ENCODE measurements at places on chromosomes 1 and 21.

DNA sequence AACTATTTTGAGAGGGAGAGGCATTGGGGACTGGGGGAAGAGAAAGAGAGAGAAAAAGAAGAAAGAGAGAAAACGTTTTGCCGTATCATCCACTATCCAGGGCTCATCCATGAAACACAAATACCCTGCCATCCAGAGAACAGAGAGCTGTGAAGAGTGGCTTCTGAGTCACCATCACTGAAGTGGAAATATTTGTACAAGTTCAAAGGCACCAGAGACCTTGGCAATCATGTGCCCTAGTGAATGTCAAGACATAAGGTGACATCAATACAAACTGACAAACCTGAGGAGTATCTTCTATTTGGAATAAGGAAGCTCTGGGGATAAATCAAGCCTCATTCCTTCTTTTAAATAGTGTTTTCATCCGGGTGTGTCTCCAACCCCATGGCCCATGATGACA is 197.2 kb upstream of the PROX1 start:
- no peak for DNase-seq

DNA sequence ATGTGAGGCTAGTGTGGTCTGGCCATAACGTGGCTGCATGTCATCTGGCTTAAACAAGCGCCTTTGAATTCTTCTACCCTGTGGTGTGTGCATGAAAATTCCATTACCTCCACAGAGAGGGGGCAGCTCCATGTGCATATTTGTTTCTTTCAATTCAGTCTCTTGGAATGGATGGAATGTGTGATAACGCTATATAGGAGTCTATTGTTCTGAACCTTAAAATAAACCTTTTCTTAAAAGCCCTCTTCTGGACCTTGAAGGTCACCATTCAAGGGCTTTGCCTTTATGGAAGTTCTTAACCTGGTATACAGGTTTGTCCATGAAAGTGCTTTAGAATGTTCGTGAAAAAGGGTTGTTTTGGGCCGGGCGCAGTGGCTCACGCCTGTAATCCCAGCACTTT is 118.2 kb upstream of the ADGRL2 start:
- no peak for DNase-seq

DNA sequence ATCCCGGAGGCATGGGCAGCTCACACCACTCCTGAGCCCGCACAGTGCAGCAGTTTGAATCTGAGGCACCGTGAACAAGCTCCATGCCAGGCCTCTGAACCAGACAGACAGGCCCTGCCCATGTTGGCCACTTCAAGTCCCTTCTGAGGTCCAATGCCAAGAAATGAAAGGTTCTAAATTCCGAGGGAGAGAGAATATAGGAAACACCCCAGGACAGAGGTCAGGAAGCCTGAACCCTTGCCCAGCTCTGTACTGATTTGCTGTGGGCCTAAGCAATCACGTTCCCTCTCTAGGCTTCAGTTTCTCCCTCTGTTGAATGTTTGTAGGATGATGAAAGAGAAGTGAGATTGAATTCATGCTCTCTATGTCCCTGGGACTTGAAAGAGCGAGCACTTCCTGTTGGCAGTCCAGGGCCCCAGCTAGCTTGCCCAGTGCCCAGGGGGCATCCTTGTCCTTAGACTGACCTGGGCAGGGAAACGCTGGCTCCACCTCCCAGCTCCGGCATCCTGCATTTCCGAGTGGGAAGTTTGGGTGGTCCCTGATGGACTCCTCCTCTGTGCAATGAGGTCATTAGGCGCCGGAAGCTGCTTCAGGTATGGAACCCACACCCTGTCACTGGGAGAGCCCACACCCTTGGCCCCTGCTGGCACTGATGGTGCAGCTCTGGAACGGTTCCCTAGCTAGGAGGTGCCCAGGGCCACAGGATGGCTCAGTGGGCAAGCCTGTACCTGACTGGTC is 242.4 kb upstream of the TMEM51 start:
- no peak for DNase-seq

GRCh38 chr21:34020983-34021553 is 52.3 kb upstream of the MRPS6 start:
- DNase-seq = no peak

All from stimulated activated CD4-positive, alpha-beta T cell treated with anti-CD3 and anti-CD28 coated beads, Interleukin-4, amount 100 ng/mL, for 1 hour (primary cell).